Astrocyte of the hippocampus (primary cell): ENCODE measurements at places on chromosomes 4 and X.

GRCh38 chr4:104615496-104615895 is 120.8 kb upstream of the CXXC4 start:
- DNase-seq: no peak

DNA sequence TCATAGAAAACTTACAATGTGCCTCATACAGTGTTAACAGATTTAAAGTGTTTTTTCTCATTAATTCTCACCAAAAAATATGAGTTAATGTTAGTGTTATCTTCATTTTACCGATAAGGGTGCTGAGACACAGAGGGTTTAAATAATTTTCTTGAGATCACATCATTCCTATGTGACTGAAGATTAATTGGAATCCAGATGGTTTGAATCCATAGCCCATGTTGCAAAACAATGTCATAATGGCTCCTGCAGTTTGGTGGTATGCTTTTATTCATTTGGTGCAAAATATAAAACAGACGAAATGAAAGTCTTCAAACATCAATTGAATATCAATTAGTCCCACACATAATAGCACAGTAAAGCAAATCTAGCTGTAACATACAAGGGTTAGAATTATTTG is 512.2 kb downstream of the FSTL5 start:
- no peak for DNase-seq

GRCh38 chr4:113183032-113183605 is 133.7 kb downstream of the ANK2 start:
- no peak for DNase-seq

DNA sequence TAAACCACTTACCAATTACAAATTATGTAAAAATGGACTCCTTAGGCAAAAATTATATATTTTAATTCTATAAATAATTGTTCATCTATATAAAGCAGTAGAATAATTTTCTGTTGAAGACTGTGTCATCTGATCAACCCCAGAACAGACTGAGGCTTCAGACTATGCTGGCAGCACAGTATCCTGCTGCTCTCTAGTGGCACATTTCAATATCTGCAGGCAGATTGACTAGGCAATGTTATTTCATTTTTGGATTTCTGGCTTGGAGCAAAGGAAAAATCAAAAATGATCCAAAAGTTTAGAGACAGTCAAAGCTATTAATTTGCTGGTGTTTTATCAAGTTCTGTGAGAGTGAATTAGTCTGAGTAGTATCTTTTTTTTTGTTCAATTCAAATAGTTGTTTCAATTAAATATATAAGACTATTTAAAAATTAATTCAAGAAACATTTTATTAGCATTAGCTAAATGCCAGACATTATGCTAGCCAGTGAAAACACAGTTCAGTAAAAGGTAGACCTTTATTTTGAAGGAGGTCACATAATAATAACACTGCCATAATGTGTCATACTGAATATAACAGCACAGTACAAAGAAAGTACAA is 21.3 kb upstream of the SULT1E1 start:
- DNase-seq: peak; percentile 47

- no peak for DNase-seq
Observed at GRCh38 chr4:130479020-130479419, 1383.1 kb downstream of the C4orf33 start.

DNA sequence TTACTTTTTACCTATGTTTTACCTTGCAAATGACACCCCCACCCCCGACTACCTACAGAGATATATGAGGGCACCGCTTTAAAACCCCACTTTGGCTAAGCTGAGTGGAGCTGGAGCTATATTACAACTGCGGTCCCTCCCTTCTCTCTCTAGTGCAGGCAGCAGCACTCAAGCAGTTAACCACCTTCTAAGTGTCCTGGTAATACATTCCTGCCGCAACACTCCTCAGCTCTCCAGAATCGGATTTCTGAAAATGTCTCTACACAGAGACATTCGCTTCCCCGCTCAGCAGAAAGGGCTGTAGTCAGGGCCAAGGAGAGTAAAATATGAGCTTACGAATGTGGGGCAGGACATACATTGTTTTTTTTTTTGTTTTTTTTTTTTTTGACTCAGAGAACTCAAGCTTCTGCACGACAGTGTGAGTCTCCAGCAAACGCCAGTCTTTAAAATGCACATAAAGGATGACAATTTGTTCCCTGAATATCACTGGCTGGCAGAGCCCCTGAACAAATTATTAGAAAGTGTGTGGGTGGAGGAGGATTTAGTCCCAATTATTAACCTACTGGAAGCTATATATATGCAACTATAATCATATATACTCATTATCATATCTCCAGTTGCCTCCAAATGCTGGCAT is 287.0 kb upstream of the TET2 start:
- peak; percentile 6 for DNase-seq

DNA sequence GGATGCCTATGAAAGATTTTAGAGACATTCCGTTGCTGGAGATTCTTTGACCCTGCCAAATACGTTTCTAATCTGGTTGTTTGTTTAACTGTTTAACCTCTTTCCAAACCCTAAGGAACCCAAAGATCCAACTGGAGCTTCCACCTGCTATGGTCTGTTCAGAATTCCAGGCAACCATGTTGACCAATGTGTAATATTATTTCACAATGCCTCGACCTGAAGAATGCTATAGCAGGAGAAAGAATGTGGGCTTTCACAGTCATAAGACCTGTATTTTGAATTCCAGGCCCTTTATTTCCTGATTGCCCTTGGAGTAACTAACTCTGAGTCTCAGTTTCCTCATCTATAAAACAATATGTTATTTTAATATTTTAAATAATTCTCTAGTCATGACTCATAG is 90.8 kb downstream of the COL25A1 start:
- peak; percentile 32 for DNase-seq

DNA sequence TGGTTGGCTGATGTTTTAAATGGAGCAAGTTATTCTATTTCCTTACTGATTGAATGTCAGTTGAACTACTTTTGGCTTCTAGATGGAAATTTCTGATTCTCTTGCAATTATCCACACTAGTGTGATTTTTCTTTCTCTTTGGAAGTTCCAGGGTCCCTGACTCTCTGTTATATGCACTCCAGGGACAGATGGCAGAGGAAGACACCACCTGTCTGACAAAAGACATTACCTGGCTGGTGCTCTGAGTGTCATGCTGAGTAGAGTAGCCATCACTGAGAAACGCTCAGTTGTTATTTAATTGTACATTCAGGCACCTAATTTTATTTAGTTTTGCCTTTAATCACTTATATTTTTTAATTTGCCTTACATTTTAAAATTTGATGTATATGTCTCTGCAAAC is 105.4 kb upstream of the TLL1 start:
- DNase-seq: no peak

GRCh38 chr4:38279650-38280322 is 319.6 kb downstream of the PTTG2 start:
- no peak for DNase-seq

DNA sequence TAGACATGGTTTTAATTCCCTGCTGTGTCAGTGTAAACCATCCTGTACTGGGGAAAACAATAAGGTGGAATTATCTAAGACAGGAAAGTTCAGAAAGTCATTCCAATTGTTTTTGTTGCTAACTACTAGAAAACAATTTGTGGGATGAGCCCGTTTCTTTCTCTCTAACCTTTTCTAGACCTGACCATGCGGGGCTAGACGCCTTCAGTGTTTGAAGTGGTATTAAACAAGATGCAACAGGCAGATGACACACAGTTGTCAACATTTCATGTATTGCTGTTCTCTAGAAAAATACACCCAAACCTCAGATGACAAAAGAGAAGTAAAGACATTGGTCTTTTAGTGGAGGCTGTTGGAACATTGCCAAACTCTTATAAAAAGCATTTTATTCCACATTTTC is 105.7 kb downstream of the FRAS1 start:
- DNase-seq: no peak

DNA sequence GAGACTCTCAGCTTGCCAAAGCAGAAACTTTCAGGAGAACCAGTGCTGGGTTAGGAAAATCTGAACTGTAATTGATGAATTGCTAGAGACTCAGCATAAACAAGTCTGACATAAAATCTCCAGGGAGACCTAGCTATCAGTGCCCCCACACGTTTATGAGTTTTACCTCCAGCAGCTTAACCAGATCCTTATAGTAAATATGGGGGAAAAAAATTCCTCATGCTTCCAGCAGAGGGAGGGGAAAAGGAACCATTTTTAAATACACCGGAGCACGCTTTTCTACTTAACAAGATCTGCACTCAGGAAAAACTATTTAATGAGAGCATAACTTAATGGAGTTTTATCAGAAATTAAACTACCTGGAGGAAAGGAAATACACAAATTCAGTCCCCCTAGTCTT is 1040.7 kb upstream of the INTU start:
- peak; percentile 24 for DNase-seq

- DNase-seq: no peak
Observed at GRCh38 chr4:180757927-180758326, 1485.3 kb upstream of the TENM3 start.

- DNase-seq: no peak
Observed at GRCh38 chr4:53672873-53673272, 81.6 kb upstream of the LNX1 start.

DNA sequence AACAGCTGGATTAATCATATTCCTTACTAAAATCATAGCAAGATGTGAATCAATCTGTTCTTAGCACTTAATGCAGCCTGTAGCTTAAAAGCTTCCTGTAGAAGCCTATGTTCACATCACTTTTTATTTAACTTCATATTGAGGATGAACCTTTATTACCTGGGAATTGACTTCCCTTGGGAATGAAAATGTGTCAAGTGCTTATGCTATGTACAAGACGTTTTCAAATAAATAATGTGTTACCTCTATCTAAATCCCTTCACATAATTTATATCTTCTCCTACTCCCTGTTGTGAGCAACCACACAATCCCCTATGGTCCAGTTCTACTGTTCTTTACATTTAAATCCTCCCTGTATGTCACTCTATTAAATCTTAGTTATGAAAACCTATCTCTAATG is 633.1 kb downstream of the FSTL5 start:
- no peak for DNase-seq

DNA sequence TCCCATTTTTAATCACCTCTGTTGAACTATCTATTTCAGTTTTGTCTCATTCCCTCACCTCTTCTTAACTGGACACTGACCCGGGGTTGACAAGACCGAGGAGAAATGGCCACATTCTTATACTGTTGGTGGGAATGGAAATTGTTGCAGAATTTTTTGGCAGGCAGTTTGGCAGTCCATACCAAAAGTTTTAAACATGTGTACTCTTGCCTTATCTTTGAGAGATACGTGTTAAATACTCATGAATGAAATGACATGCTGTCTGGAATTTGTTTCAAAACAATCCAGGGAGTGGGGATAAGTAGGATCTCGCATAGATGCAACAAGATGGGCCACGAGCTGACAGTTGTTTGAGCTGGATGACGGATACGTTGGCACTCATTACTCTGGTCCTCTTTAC is 12.1 kb downstream of the FGFBP1 start:
- DNase-seq: no peak

- no peak for DNase-seq
Observed at GRCh38 chr4:68655764-68656444, 14.5 kb downstream of the UGT2B15 start.

GRCh38 chrX:19964017-19964710 is 26.7 kb downstream of the BCLAF3 start:
- DNase-seq: no peak

DNA sequence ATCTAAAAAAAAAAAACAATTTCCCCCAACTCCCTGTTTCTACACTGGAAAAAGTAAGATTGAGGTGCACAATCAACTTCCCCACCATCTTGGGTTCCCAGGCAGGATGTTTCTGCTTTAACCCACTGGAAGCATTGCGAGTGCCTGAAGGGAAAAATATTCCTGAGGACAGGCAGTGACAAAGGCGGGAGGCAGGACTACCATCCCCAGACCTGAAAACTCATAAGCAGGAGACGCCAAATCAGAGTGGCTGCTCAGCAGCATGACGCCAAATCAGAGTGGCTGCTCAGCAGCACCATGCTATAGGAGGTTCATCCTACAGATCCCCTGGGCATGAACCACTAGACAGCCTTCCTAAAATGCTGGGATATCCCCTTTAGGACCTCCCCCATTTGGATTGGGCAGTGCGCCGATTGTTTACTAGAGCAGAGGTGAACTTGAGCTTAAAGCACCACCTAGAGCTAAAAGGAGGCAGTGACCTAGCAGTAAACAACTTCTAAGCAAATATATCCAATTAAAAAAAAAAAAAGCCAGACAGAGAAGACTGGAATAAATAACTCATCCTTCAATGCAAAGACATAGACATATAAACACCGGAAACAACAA is 35.0 kb upstream of the GK start:
- DNase-seq: no peak

DNA sequence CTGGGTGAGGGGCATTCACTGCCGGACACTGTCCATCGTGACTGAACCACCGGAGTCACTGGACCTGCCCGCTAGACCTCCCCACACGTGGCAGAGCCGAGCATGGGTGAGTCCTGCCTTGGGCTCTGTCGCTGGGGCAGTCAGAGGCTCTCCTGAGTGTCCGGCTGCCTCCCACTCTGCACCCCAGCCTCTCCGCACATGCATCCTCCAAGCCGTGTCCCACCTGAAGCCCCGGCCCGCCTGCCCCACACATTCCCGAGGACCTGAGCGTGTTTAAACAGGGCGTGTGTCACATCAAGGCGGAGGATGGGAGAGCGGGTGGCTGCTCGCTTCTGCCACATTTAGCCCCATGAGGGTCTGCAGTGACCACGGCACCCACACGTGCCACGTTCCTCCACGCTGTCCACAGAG is 4.7 kb downstream of the CPLX1 start:
- DNase-seq: no peak

- DNase-seq: no peak
Observed at GRCh38 chr4:39255871-39256270, 73.5 kb downstream of the WDR19 start.

- DNase-seq: no peak
Observed at GRCh38 chr4:148161601-148162000, 280.6 kb downstream of the NR3C2 start.

DNA sequence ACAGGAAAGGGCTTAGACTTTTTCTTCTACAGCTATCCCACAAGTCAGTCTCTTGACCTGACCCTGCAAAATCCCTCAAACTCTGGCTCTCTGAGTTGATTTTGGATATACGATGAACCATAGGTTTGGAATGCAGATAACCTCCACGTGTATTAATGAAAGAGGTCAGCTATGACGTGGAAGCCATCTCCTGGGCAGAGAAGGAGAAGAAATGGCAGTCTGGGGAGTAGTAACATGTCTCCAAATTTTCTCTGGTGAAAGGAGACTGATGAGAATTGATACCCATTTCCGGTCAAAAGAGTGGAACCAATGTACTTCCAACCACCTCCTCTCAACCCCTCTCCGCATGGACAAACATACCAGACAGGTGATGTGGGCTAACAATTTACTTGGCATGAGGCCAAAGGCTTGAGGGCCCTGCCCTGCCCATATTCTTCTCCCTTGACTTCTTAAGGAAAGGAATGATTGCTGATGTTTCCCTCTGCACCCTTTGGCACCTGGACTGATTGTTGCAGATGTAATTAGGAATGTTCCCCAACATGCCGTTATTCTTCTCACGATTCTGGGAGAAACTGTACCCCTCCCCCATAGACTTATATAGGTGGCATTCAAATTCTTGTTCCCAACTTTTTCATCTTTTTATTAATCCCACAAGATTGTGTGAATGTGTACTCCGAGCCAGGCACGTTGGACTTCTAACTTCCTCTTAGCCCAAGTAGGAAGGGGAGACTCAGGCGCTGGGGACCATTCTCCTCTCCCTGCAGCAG is 580 bp upstream of the PLS3 start:
- DNase-seq: peak; percentile 32
